Activated T-cell treated with anti-CD3 and anti-CD28 coated beads for 48 hours (primary cell): ENCODE measurements at places on chromosomes 1 and 21.

DNA sequence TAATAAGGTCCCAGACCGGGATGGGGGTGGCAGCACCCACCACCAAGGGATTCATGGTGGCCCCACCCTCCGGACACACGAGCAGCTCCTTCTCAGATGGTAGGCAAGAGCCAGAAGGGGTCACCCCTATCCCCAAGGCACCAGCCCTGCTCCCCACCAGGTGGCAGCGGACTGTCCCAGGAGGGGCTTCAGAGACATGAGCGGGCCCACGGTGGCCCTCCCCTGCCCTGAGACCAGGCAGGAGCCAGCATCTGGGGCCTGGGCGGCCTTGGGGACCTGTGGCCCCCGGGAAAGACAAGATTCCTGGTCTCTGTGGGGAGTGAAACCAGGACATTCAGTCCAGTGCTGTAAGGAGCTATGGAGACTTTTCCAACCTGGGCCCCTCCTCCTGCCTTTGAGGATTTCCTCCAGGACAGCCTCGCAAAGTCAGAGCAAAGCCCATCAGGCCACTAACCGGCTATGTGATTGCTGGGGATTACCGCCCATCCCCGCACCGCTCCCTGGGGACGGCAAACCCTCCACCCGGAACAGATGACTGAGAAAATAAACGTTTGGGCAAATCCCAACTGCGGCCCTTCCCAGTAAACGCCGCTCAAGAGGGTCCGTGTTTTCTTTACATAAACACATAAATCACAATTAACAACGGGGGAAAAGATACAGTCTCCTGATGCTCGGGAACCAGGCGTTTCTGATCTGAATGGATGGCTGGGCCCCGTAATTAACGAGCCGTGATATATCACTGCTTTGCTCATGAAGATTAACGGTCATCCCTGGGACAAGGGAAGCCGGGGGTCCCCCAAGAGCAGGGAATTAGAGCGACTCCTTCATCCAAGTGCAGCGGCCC lies 50.9 kb upstream of the ARHGEF16 start:
- no peak for DNase-seq

DNA sequence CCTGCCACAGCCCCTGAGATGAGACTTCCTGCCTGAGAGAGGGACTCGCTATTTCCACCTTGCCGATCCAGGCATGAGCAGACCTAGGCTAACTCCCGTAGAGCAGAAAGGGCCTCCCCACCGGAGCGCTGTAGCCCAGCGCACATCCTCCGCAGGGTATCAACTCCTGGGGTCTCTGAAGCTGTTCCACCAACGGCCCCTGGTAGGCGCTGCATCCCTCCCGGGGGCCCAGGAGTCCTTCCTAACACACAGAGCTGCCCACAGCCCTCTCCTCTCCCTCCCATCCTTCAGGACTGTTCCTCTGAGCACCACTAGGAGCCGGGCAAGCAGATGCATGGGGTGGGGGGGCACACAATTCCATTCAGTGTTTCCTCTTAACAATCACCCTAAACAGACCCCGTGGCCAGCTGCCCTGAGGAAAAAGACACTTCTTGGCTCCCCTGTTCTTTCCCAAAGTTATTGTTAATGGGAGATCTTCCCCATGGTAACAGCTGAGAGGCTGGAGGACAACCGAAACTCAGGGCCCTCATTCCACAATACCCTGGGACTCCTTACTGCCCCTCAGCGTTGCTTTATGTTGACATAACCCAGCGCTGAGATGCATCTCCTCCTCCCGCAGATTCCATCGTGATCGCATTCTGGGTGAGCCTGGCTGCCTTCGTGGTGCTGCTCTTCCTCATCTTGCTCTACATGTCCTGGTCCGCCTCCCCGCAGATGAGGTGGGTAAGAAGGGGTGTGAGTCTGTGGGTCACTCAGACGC lies 7.5 kb downstream of the MRAP start:
- DNase-seq: no peak

DNA sequence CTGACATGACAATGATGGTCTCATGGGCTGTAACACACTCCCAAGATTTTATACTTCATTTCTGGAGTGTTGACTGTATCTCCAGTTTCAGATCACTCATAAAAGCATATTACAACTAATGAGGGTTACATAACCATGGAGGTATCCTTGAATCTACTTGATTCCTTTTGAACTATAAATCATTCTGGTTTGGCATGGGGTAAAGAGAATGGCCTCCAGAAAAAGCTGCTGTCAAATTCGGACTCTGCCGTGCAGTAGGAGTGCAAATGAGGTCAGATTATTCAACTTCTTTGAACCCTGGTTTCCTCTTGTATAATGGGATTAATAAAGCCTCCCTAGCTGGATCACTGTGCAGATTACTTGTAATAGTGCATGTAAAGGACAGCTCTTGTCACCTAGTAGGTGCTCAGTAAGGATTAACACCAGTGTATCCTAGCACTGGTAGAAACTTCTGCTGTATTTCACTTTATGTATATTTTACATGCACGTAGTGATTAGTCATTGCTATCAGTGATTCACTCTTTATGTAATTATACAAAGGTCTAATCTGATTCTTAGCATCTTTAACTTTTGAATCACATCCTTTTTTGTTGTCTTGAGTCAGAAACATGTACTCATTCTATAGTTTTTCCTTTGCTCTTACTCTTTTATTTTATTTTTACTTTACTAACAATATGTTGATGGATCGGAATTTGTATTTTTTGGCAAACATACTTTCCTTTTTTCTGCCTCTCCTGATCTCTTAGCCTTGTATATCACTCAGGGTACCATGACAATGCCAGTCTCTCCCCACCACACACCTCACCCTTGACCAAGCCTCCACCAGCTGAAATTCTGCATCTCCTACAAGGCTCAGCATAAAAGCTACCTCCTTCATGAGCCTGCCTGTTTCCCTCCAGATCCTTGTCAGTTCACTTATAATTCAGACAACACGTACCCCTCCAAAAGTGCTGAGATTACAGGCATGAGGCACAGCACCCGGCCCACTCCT lies 3.2 kb downstream of the LRRC8C start:
- DNase-seq: no peak

DNA sequence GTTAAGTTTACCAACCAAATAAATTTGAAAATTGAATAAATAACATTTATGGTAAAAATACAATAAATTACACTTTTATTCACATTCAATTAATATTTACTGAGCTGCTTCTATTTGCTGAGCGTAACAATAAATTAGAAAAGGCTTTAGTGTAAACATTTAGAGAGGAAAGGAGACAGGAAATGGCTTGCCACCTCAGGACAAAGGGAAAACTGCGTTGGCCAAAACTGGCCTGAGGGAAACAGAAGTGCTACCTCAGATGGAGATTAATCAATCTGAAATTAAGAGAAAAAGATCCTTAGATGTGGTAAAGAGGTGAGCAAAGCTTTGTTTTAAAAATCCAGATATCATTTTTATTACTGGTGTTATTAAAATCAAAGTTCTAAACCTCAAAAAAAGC lies 128.0 kb downstream of the SLC44A5 start:
- no peak for DNase-seq

- DNase-seq: no peak
These were observed 1252.1 kb upstream of the ADGRL4 start for GRCh38 chr1:80258659-80259058.
